NCI-H2107 (cell line): ENCODE measurements at places on chromosomes 4 and X.

DNA sequence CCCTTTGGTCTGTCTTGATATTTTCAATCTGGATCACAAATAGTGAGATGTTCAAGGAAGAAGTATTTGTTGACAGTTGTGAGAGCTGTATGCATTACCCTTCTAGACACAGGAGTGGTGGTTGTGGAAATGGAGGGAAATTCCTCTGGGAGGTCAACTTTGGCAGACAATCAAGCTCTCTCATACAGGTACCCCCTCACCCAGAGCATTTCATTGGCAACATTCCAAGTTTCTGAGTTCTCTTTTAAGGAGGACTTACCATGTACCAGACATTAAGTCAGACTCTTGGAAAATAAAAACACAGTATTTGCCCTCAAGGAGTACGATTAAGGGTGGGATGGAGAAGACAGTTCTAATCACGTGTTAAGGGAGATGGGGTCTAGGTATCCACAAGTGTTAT is 45.3 kb downstream of the KLHL15 start:
- DNase-seq, result no peak

GRCh38 chr4:107592519-107592918 is 127.5 kb downstream of the PAPSS1 start:
- no peak for DNase-seq

DNA sequence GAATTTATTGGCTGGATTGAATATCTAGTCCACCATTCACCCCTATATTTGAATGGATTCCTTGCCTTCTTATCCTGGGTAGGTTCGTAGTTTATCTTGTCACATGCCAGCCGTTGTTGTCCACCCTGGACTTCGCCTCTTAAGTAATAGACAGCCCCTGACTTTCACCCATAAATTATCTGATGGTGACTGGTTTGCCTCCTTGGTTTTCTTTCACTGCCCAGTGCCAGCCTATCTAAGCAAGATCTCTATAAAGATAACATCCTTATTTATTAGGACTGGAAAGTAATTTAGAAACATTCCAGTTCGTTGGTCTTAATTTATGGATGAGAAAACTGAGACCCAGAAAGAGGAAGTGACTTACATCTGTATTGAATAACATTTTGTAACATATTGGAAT is 410.3 kb downstream of the RPA4 start:
- DNase-seq, result no peak

- DNase-seq, result no peak
These were observed 1310.8 kb upstream of the AGA start for GRCh38 chr4:178752954-178753525.

- no peak for DNase-seq
These were observed 369.4 kb upstream of the CNKSR2 start for GRCh38 chrX:21004835-21005234.

DNA sequence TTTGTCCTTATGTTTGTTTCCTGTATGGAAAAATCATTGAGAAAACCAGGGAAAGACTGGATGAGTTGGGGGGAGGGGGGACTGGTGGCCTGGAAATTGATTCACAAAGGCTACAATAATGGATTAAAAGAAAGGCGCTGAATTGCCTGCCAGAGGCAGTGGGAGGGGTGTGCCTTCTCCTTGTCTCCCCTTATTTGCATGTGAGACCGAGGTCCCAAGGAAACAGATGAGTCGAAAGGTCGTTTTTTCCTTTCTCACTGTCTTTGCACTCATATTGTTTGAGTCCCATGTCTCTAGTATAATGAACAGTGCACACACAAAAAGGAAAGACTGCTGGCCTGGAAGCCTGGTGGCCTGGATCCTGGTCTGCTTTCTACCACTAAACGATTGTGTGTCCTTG is 86.6 kb upstream of the ZDHHC15 start:
- no peak for DNase-seq
